ENCODE measurements at places on chromosomes 5 and 9. TPM values are rescaled to one million over a fixed set of nuclear protein-coding genes. Genes with fewer than 3 reads are reported as not detected.

Gene PCDH1
- total RNA-seq, result 7.2 TPM

Gene SLC1A3
- 31.1 TPM for total RNA-seq

Gene YTHDC2
- 12.3 TPM for total RNA-seq

Gene KLHL9
- total RNA-seq, result 13.3 TPM

Gene NOXA1
- total RNA-seq, result 3.1 TPM

DNA sequence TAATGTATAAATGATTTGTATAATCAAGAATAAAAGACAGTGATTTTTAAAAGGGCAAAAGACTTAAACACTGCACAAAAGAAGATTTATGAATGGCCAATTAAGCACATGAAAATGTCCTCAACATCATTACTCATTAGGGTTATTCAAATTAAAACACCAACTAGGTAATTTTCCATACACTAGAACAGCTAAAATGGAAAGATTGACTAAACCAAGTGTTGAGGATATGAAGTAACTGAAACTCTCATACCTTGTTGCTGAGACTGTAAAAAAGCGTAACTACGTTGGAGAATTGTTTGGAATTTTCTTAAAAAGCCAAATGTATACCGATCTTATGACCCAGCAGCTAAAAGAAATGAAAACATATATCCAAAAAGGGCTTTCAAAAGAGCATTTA, 144.9 kb downstream of the SGCD start:
- no peak for DNase-seq

DNA sequence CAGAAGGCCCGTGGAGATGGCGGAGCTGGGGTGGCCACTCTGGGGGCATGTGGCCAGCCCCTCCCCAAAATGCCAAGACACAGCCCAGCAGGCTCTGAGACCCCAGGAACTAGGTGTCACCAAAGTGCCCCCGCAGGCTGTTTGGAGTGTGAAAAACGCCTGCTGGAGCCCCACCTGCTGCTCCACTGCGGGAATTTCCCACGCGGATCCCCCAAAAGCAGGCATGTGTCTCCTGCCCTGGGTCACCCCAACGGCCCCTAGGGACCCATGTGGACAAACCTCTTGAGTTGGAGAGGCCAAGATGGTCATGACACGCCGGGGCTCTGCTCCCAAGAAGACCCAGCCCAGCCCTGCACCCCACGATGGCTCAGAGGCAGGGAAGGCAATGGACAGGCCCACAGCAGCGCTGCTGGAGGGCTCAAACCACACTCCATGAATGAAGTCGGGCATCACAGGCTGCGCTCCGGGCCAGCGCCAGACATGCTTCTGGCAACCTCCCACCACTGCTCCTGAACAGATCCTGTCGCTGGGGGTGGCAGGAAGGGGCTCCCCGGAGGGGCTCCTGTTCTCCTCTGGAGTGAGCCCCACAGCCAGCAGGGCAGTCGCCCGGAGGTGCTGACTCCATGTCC, 15.3 kb downstream of the NOTCH1 start:
- no peak for DNase-seq

- DNase-seq, result no peak
Measured at GRCh38 chr5:126692971-126693370, 84.0 kb upstream of the LMNB1 start.
